ENCODE measurements at places on chromosomes 4 and X.

GRCh38 chr4:76535603-76536372, 100.8 kb downstream of the SHROOM3 start:
- no peak for DNase-seq

DNA sequence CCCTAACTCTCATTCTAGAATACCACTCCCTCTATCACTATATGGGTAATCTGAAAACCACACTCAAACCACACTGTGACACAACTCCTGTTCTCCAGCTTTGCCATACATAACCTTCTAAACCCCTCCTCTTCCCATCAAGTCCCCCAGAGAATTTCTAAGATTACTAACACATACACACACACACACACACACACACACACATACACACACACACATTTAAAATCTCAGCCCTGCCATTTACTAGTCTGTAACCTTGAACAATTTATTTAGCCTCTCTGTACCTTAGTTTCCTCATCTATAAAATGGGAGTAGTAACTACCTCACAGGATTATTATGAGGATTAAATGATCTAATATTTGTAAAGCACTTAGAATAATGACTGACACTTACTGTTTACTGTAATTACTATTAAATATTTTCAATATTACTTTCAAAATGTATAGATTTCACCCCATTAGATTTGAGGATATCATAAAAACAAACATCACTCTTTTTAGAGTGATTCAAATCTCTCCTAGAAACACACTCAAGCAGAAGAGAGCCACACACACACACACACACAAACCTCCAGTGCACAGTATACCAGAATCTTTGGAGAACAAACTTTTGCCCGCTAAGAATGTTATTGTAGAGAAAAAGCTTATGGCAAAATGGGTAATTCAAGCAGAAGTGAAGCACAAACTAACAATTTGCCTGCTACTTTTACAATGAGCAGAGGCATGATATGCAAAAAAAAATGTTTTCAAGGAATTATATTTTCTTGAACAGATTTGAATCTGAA, 3.8 kb downstream of the ANKRD50 start:
- no peak for DNase-seq

- no peak for DNase-seq
Observed at GRCh38 chr4:6115342-6115741, 85.0 kb downstream of the JAKMIP1 start.

- no peak for DNase-seq
Observed at GRCh38 chr4:70291341-70291740, 43.4 kb upstream of the CABS1 start.

DNA sequence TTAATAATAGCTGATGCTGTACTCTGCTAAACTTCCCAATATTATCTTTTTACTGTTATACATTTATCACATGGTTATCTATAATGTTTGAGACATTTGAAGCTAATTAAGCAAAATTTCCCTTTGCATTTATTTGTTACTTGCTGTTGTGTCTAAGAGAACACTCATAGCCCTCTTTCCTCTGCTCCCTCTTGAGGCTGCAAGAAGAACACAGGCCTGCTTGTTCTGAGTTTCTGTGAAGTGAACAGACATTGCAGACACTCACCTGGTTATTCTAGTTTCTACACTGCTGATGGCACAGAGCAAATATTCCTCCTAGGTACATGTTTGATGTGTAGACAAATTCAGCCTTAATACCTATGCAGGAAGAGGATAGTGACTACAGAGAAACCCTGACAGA, 367.8 kb downstream of the GASK1B start:
- no peak for DNase-seq

DNA sequence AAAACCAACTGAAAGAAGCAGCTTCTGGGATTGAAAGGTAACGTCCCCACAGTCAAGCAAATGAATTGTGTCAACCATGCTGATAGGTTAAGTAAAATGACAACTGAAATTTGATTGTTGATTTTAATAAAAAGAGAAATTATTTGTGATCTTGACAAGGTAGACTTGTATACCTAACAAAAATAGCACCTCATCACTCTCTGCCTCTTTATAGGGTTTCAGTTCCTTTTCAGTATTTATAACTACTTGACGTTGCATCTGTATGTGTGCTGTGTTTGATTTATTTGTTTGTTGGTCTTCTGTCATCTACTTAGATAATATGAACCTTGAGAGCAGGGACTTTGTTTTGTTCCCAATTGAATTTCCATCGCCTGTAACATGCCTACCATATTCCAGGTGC, 7.9 kb upstream of the PPP3CA start:
- no peak for DNase-seq

Data from activated naive CD8-positive, alpha-beta T cell treated with anti-CD3 and anti-CD28 coated beads, Interleukin-2, amount 10 ng/mL, durations not matched to agents 7 days and 5 days (primary cell).